ENCODE measurements at places on chromosomes 13 and 19. TPM values are rescaled to one million over a fixed set of nuclear protein-coding genes. Genes with fewer than 3 reads are reported as not detected.

GRCh38 chr13:31111136-31111535, 50.6 kb downstream of the HSPH1 start:
- no peak for DNase-seq

GRCh38 chr19:50341091-50341564, 12.0 kb upstream of the KCNC3 start:
- no peak for DNase-seq

DNA sequence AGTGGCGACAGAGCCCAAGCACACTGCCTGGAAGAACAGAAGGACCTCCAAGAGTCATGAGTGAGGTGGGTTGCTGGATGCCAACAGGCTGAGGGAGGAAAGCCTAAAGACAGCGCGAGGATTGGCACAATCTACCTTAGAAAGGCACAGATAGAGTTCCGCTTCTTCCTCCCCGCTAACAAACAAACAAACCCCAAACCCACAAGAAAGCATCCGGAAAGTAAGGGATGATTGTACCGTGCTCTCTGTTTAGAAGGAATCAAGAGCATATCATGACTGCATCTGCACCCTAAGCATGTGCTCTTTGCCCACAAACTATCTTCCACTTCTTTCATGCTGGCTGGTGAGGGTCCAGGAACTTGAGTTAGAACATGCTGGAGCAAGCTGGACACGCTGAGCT, 233.0 kb upstream of the KLF12 start:
- no peak for DNase-seq

- no peak for DNase-seq
Measured at GRCh38 chr19:50328873-50329145, 368 bp downstream of the KCNC3 start.

DNA sequence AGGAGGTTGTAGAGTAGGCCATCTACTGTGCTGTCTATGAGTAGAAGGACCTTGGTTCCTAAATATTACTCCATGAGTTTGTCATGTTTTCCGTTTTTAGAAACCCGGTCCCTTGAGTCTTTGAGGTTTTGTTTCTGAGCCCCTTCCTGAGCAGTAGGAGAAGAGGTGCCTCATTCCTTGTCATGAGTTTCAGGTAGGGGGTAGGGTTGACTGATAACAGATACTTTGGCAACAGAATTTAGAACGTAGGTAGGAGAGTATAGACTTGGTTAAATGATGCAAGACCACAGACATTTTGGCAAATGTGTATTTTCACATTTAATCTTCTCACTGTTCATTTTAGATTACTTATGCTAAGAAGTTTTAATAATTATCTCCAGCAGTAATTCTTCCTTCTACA, 24.6 kb downstream of the LMO7 start:
- no peak for DNase-seq

DNA sequence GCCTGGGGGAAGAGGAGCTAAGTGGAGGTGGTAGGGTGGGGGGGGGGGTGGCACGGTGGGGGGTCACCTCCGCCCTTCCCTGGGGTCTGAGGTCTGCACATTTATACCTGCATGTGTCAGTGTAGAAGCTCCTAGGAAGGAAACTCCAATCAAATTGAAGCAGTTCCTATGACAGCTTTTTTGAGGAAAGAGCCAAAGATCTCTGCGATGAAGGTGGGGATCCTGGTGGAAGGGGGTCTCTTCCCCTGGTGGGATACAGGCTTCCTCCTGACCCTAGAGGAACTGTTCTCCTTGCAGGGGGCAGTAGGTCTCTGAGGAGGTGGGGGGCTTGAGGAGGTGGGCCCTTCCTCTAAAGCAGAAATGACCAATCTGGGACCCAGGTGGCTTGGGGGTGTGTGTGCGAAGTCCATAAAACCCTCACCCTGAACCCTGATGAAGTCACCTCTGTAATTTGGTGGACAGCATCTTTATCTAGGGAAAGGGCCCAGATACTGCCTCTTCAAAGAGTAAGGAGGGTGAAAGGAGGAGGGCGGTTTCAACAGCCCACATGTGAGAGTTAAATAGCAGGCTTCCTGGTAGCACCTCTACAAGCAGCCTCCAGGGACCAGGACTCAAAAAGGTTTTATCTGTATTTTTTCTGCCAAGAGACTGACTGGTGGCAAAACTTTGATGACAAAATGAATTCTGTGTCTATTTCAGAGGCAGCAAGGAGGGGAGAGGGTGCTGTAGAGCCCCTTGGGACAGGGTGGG, 12.9 kb downstream of the RANBP3 start:
- no peak for DNase-seq

GRCh38 chr13:40664350-40665125, 1.9 kb downstream of the FOXO1 start:
- peak; percentile 84 for DNase-seq

DNA sequence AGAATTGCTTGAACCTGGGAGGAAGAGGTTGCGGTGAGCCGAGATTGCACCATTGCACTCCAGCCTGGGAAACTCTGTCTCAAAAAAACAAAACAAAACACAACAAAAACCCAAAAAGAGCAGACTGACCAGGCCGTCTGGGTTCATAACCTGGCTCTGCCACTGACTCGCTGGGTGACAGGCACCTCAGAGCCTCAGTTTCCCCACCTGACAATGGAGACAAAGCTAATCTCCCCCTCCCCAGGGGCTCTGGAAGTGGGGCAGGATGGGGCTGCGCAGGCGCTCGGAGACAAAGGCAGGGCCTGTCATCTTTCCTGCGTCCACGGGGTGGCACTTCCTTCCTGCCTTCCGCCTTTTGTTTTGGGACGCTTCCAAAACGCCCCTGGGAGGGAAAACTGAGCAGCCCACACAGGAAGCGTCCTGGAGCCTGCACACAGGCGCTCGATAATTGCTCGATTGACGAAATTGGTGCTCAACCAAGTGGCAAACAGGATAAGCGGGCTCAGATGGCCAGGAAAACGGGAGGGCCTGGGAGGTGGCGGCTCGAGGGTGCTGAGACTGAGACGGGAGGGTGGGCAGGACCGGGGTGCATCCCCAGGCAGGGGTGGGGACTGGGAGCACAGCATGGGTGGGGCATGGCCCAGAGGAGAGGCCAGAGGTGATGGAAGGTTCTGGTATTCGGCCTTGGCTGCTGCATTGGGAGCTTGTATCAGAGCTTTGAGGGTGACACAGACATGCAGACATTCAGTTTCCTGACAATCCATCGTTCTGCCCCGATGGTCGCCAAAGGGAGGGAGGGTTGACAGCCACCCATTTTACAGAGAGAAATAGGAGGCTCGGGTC, 17.8 kb downstream of the SPC24 start:
- peak; percentile 70 for DNase-seq

DNA sequence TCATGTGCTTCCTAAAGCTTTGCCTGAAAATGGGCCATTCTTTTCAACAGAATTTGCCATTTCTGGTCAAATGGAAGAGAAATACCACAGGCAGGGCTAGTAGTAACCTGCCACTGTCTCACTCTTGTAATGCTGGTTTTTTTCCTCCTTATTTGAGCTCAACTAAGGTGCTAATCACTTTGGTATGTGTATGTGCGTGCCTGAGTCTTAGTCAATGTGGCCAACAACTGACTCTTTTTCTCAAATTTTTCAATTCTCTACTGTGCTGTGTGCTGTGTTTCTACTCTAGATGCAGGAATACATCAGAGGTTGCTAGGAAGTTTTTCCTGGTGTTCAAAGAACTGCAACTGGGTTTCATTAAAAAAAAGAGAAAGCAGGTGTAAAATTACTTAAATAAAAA, 870.2 kb downstream of the EFNB2 start:
- DNase-seq, result no peak

DNA sequence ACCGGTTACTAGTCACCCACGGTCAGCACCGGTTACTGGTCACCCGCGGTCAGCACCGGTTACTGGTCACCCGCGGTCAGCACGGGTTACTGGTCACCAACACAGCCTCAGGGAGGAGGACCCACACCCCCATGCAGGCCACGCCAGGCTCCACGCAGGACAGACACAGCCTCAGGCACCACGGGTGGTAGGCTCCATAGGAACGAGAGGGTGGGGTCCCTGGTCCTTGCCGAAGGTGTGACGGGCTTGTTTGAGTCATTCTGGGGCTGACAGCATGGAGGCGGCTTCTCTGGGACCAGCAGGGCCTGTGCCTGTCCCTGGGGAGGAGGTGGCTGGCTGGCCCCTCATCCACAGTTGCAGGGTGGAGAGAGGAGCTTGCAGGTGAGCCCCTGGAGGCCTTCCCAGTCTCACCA, 122.8 kb upstream of the SOX1 start:
- DNase-seq, result no peak

GRCh38 chr13:112803422-112803821, 113.6 kb downstream of the ATP11A start:
- DNase-seq, result no peak

DNA sequence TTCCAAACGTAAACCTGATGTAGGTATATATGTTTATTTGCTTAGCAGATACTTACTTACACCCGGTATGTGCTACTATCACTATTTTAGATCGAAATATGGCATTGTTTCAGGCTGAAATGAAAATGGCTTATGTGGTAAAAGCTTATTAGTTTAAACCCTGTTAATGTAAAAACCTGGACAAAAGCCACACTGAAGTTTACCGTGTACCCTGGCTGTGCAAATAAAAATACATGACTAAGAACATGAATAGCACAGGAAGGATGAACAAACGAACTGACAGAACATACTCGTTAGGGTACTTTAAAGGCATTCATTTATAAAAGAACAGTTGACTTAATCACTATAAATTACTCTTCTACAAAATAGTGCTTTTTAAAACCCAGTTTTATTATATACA, 6.6 kb downstream of the CLDN10 start:
- peak; percentile 26 for DNase-seq

- DNase-seq, result no peak
Measured at GRCh38 chr19:48398102-48398374, 4.6 kb downstream of the GRIN2D start.

DNA sequence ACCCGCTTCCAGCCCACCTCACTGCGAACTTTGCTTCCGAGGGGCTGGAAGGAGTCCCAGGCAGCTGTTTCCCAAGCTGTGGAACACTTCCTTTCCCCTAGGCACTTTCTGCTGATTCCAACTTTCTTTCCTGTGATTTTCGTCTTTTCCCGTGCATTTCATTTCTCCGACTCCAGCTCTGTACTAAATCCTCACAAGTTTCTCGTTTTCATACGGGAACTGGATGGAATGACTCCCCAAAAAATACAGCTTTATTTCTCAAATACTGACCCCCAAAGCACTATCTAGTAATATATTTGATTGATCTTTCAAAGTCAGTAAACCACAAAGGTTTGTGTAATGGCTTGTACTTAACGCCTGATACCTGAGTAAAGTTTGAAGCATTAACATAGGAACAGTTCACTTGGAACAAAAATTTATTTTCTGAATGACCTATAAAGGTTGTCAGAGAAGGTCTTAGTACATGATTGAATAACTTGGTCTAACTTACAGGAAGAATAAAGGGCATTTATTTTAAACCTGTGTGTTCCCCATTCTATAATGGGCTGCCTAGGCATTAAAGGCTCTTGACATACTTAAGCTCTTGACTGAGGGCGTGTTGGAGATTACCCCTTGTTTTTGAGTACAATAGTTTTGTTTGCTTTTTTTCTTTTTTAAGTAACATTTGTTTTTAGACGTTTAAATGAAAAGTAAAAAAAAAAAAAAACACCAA, 1.3 kb upstream of the PCDH9 start:
- DNase-seq, result no peak

NLRP7 gene
- not detected for total RNA-seq

MISP gene
- total RNA-seq, result 211 TPM

LNX2 gene
- total RNA-seq, result 19.7 TPM

QPCTL gene
- total RNA-seq, result 34.7 TPM

CYP2F1 gene
- not detected for total RNA-seq

LIM2 gene
- not detected for total RNA-seq

FFAR1 gene
- total RNA-seq, result not detected

HCN2 gene
- total RNA-seq, result 0.10 TPM

MBD3L2 gene
- total RNA-seq, result not detected

ZNF420 gene
- total RNA-seq, result 0.18 TPM

COX6B2 gene
- 2.7 TPM for total RNA-seq
